ENCODE measurements at places on chromosomes 1 and 21.

- no peak for DNase-seq
Observed at GRCh38 chr1:201468844-201469644, at the start of gene PHLDA3. TSS of gene PHLDA3 (minus strand) at chr1:201469188. CDS start at chr1:201468786, 402 bp downstream.

DNA sequence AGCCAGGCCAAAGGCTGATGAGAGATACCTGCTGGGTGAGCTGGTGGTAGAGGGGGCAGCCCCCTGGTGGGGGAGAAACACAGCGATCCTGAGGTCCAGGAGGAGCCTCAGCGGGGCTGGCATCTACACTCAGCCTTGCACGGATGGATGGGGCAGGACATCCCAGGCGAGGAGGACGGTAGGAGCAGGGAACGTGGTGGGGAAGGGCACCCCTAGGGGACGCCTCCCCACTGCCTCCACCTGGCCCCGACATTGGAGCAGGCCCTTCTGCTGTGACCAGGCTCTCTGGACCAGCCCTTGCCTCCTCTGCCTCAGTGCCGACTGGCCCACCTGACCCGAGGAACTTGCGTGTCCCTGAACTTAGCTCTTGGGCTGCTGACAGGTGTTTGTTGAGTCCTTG is 6.4 kb upstream of the MMEL1 start:
- DNase-seq: no peak

GRCh38 chr1:34163792-34164731 is 968 bp downstream of the CSMD2 start:
- DNase-seq: peak; percentile 35

GRCh38 chr1:10210841-10211804 is 753 bp downstream of the KIF1B start:
- peak; percentile 57 for DNase-seq

DNA sequence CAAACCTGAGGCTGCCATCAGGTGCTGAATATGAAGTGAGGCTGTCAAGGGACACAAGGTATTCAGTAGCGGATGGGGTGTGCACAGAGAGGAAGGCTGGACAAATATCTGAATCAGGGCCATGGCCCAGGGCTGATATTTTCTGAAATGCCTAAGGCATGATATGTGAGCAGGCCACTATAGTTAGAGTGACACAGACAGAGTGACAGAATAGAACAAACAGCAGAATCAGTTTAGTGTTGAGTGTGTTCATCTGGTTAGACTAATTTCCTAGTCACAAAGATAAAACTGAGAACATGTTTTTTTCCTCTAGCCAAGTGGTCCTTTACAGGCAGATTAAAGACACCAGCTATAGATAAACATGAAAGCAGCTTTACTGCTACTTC is 3.9 kb downstream of the OVAAL start:
- DNase-seq: no peak

- no peak for DNase-seq
Observed at GRCh38 chr1:53025034-53025768, 36.8 kb upstream of the PODN start.

DNA sequence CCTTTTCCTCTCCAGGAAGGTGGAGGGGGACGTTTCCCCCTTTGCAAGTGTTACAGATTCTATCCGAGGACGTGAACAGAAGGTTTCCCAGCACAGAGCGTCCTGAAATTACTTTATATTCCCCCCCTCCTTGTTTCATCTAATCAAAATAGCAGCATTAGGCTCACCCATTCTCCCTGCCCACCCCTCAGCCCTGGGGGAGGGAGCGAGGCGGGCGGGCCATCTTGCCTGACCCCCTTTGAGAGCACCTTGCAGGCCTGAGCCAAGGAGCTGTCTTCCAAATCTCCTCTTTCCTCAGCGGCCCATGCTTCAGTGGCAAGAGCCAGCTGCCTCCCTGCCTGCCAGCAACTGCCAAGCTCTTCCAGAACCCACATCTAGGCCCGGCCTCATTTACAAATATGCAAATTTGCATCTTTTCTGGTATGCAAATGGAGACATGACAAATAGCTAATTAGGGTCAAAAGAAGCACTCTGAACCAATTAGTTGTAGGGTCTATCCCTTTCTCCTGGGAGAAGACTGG is 69.1 kb upstream of the POU3F1 start:
- DNase-seq: peak; percentile 15

All from DMS79 (cell line).